Right ventricle myocardium inferior (tissue), 1 donor: ENCODE measurements at places on chromosomes 3 and 15.
A peak's percentile ranks its signal among the peaks of the same experiment; 100 is the strongest.

- DNase-seq, result no peak
Observed at GRCh38 chr3:139738697-139739096, 60.9 kb upstream of the NMNAT3 start.

DNA sequence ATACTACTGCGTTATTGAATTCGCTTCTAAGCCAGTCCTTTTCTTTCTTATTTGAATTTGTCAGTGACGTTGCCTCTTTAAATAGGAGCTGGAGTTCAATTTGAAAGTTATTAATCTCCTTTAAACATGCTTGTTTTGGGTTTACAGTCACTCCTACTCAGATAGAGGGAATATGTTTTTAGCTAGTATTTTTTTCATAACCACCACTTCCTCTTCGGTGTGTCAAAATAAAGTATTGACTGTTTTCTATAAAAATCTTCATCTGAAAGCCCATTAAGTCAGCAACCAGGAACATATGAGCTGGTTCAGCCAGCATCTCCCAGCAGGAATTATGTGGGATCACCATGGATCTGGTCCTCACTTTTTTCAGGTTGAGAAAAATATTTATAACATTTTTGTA is 772.9 kb downstream of the DIPK2A start:
- no peak for DNase-seq

GRCh38 chr3:184604039-184604601 is 42.5 kb downstream of the EPHB3 start:
- no peak for DNase-seq

DNA sequence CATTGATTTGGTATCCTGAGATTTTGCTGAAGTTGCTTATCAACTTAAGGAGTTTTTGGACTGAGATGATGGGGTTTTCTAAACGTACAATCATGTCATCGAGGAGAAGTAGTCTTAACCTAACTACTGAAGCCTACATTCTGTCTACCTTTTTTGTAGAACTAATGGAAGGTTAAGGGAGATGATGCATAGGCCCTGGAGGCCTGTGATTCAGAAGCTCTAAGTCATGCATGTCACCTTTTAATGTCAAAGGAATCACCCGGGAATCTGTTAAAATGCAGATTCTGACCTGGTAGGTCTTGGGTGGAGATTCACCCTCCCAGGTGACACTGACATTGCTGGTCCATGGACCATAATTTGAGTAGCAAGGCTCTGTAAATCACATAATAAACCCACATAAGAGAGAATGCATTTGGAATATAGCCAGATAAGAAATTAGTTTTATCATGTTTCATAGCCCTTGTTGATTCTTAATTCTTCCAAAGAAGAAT is 64.9 kb downstream of the GHSR start:
- no peak for DNase-seq

DNA sequence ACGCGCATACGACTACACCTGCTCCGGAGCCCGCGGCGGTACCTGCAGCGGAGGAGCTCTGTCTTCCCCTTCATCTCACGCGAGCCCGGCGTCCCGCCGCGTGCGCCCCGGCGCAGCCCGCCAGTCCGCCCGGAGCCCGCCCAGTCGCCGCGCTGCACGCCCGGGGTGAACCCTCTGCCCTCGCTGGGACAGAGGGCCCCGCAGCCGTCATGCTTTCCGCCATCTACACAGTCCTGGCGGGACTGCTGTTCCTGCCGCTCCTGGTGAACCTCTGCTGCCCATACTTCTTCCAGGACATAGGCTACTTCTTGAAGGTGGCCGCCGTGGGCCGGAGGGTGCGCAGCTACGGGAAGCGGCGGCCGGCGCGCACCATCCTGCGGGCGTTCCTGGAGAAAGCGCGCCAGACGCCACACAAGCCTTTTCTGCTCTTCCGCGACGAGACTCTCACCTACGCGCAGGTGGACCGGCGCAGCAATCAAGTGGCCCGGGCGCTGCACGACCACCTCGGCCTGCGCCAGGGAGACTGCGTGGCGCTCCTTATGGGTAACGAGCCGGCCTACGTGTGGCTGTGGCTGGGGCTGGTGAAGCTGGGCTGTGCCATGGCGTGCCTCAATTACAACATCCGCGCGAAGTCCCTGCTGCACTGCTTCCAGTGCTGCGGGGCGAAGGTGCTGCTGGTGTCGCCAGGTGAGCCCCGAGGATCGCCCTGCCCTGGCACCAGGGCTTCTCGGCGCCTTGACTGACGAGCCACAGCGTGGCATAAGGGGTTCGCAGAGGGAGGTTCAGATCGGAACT is 420 bp downstream of the SLC27A2 start:
- DNase-seq, result peak; percentile 83

- DNase-seq, result no peak
Observed at GRCh38 chr15:94546808-94547207, 315.4 kb downstream of the MCTP2 start.

GRCh38 chr3:128489927-128490649 is 2.9 kb downstream of the GATA2 start:
- DNase-seq, result peak; percentile 73

- no peak for DNase-seq
Observed at GRCh38 chr3:122745369-122746021, 48.1 kb downstream of the HSPBAP1 start.

DNA sequence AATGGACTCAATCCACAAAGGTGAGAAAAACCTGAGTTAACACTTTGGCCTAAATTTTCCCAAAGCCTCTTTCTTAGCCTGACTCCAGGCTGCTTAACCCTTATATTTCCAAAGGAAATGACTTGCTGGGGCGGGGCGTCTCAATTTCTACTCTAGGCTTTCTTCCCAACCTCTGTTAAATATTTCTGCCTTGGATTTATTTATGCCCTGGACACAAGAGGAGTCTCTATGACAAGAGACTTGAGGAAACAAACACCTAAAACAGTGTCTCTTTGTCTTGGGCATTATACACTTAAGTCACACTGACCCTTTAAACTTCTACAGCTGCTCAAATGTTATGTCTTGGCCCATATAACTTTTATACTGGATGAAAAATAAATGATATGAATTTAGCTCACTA is 28.3 kb upstream of the AP4E1 start:
- no peak for DNase-seq

DNA sequence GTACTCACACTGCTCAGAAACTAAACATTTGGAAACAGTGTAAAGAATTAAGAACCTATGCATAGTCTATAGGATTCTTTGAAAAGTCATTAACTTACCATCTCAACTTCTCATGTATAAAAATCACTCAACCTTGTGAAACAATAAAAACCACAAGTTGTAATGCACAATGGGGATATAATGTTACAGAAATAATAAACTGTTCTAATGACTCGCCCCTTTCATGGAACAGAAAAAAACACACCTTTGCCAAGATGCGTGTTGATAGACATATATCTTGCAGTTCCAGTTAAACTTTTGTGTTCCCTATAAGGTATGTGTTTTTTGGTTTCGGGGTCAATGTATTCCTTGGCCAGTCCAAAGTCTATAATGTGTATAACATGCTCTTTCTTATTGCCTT is 50.8 kb upstream of the PPIB start:
- no peak for DNase-seq

GRCh38 chr3:72395776-72396311 is 452.4 kb downstream of the SHQ1 start:
- DNase-seq, result no peak

- DNase-seq, result no peak
Observed at GRCh38 chr15:92780843-92781242, 119.3 kb upstream of the CHD2 start.

DNA sequence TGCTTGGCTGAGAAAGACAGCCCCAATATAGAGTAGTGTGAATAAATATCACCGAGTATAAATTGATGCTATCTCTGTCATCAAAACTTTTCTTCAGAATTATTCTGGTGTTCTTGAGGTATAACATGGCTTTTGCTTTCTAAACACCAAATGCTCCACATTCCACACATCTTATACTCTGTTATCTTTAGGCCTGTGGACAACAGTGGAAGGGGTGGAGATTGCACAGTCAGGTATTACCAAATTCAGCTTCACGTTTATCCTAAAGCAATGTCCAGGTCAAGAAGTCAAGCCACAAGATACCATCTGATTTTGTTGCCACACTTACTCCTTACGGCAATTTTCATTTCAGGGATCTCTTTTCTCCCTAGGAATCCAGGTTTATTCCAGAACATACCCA is 394.8 kb downstream of the SI start:
- DNase-seq, result no peak

- DNase-seq, result no peak
Observed at GRCh38 chr3:149473357-149474249, 894 bp upstream of the TM4SF4 start.

GRCh38 chr3:1448443-1448842 is 355.6 kb downstream of the CNTN6 start:
- no peak for DNase-seq

GRCh38 chr3:171878461-171879225 is 35.5 kb downstream of the TMEM212 start:
- DNase-seq, result no peak

DNA sequence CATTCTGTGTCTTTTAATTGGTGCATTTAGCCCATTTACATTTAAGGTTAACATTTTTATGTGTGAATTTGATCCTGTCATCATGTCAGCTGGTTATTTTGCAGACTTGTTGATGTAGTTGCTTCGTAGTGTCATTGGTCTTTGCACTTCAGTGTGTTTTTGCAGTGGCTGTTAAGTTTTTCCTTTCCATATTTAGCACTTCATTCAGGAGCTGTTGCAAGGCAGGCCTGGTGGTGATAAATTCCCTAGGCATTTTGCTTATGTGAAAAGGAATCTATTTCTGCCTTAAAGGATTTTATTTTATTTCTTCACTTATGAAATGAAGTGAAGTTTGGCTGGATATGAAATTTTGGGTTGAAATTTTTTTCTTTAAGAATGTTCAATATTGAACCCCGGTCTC is 70.2 kb upstream of the CD96 start:
- no peak for DNase-seq

- no peak for DNase-seq
Observed at GRCh38 chr15:99712415-99712814, 20.8 kb downstream of the LYSMD4 start.

DNA sequence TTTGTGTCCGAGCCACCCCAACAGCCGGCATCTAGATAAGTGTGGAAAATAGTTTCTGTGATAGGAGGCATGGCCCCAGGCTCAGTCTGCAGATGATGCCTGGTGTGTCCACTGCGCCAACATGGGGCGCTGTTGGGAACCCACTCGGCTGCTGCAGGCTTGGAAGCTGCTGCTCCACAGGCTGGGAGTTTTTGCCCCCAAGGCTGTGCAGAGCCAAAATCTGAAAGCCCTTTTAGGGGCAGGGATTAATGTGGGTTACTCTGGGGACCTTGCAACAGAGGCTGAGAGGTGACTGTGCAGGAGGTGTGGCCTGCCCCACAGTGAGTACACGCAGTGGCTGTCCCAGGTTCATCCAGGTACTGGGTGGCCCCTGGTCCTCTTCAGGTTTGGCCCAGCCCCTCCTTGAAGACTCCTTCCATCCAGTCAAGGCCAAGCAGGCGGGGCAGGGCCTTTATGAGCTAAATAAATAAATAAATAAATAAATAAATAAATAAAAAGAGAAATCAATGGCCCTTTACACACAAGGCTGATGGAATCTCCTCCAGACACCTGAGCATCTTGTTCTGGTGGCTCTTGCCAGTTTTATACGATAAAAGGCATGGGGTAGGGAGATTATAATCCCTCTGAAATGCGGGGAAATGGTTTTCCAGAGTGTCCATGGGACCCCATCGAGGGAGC is 73.8 kb downstream of the AAGAB start:
- no peak for DNase-seq

DNA sequence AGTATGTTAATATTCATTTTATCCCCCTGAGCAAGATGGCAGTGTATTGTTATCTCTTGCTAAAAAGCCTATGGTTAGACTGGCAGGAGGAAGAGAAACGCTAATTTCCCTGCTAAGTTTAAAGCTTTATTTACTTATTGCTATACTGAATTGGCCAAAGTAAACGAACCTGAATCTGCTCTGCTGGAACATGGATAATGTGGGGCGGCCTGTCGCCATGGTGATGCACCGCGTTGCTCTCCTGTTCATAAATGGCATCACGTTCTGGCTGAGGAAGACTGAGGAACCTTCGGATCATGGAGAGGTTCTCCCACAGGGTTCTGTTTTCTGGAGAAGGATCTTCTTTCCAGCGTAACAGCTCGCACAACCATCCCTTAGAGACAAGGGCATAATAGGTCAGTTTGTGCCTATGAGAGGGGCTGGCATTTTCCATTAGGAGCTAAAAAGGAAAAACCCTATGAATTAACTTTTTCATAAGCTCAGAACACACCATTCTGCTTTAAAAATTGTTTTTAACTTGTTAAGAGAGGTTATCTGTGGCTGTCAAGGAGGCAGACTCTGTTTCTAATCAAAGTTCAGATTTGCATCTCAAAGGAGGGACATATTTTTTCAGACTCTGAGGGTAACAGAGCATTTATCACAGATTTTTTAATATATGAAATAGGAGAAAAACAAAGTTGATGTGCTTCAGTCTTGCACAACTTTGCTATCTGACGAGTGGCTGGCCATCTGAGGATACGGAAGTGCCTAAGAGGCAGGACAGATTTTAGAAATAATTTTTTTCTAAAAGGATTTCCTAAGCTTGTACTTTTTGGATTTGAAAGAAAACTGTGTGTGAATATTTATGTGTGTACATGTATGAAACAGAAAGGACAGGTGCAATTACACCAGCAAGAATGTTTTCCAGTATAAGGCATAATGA is 73.1 kb downstream of the SATB1 start:
- no peak for DNase-seq

GRCh38 chr3:98829246-98829832 is 66.2 kb downstream of the ST3GAL6 start:
- no peak for DNase-seq

- no peak for DNase-seq
Observed at GRCh38 chr15:41416128-41416741, 660 bp upstream of the RTF1 start.

DNA sequence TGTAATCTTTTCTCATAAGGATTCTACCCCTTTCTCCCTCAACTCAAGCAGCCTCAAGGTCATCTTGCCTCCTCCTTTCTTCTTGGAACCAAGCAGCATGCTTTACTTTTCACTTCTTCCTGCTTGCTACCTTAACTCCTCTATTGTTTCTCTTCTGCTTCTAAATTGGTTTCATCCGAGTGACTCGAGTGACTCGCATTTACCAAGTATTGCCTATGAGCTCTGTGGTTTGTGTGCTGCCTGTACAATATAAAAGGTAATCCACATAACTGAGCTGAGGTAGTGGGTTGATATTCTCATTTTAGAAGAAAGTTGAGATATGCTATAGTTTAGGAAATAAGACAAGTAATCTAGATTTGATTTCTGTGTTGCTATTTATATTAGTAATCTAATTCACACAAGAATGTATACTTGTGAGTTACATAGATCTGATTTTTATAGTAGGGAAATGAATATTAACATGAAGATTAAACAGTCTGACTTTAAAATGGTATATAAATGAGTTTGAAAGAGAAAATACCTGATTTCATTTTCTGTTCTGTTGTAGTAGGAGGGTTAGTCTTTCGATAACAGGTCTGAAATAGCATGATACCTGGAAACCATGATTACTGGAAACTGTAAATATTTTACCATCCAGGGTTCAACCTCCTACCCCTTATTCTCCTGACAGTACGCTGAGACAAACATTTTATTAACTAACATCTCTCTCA is 5.5 kb downstream of the HHLA2 start:
- no peak for DNase-seq
